Stimulated activated CD8-positive, alpha-beta memory T cell treated with anti-CD3 and anti-CD28 coated beads, Interleukin-15, amount 100 ng/mL, for 24 hours (primary cell): ENCODE measurements at places on chromosomes 2 and 18.

DNA sequence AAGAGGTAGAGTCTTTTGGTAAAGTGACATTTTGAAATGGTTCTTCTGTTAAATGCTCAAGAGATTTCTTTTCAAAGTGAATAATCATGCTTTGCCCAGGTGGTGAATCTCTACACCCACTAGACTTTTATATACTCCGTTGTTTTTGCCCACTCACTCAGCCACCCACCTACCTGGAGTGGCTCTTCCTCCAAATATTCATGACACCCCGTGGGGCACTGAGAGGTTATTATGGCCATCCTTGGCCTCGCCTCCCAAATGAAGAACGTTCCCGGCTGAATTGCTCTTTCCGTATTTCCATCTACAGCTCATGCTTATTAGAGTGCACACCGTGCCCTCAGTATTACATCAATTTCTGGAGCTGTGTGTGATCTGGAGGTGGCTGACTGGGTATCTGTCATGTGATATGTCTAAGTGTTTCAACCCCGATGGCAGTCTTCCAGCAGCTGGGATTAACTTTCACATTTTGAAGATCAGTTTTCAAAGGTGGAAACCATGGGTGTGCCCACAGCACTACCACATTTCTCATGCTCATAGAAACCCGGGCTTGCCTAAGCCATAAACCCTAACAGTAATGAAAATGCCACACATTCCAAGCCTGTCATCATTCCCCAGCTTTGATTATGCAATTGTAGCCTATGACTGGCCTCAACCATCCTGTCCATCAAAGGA, 406.6 kb upstream of the MMADHC start:
- no peak for DNase-seq

DNA sequence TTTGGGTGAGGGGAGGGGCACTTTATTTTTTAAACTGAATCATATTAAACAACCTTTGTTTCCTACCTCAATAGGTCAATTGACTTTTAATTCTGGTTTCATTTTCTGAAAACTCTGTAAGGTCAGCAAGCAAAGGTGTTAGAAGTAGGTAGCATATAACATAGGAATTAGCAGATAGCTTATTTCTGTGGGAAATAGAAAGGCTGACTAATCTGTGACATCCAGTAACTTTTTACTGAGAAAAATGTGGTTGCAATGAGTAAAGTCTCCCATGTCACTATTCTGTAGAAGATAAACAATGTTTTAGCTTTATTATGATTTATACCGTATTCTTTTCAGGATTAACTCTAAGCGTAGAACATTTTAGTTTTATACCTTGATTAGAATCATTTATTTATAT, 240.4 kb downstream of the PLCL1 start:
- no peak for DNase-seq

GRCh38 chr2:3536682-3537632, 17.6 kb upstream of the ADI1 start:
- no peak for DNase-seq

- no peak for DNase-seq
Observed at GRCh38 chr18:25298853-25299274, 53.1 kb downstream of the ZNF521 start.

DNA sequence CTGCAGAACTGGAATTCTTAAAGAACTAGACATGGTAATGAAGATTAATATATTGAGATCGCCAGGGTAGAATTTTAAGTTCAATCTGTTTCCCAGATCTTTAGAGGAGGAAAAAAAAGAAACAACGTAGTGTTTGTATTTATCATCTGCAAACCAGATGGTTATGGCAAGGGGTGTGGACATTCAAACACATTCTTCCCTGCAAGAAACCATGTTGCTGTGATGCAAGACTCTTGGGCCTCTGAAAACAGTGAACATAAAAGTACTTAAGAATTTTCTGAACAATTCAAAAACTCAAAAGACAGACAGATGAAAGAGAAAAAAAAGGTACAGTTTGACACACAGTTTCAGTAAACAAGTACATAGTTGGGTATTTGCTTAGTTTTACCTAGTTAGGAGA, 35.6 kb downstream of the COL5A2 start:
- no peak for DNase-seq

GRCh38 chr18:22427822-22428549, 10.3 kb upstream of the CTAGE1 start:
- DNase-seq, result no peak

DNA sequence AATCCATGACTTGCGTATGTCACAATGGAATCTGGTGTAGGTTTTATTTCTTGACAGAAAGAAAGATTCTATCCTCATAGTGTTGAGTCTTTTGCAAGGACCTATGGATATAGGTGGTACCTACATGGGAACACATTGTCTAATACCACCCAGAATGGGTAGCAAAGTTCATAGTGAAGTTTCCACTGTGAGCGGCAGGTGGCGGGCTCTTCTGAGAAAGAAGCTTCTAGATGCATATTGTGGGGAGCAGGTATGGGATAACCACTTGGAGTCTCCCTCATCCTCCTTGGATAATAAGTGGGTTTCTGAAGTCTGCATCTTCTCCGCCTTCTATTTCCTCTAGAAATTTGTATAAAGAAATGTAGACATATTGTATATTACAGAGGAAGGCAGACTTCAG, 44.9 kb downstream of the LINC00305 start:
- no peak for DNase-seq

GRCh38 chr2:44191739-44192138, 23.1 kb downstream of the PPM1B start:
- no peak for DNase-seq

DNA sequence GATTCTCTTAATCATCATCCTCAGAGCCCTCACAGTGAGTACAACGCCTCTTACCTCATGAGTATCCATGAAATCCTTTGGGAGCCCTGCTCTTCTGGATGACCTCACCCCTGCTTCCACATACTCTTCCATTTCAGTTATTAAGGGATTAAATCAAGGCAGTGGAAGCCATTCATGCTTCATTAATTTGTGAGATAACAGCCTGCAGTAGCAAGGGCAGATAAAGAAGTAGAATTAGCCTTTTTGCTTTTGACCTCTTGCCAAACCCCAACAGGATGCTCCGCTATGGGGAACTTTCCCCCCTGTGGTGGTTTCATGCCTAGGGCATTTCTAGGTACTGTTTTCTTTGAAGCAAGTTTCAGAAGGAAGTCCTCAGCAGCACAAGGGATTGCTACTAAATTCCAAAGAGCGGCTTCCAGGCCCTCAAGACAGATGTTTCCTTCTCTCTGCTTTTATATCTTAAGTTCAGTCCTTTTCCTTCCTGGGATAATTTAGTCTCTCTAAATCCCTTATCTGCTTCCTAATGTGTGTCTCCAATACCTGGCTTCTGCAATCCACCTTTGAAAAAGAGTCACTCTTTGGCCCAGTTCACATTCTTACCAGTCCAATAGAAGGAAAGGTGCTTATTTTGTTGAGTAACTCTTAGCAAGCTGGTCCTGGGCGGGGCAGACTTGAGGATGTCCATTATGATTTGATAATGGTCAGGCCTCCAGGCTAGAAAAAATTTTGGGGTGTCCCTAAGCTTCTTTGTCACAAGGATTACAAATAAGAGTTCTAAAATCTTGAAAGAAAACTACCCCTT, 76.9 kb downstream of the MYO1B start:
- DNase-seq, result no peak

- no peak for DNase-seq
Observed at GRCh38 chr2:182359990-182360662, 66.7 kb downstream of the PDE1A start.

DNA sequence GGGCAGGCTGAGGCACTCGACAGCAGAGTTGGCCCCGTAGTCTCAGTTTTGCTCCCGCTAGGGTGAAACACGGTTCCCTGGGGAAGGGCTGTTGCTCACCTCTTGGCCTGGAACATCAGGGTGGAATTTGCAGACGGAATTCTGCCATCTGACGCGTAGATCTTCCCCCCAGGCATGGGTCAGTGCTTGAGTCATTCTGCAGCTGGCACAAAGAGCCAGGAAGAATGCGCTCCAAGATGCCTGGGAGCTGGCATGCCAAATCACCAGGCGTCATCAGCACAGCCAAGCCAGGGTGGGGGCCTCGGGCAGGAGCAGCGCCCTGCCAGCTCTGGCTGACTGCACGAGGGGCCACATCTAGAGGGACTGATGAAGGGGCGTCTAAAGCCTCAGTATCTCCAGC, 42.7 kb downstream of the ODC1 start:
- no peak for DNase-seq

- no peak for DNase-seq
Observed at GRCh38 chr2:230669386-230669950, 43.2 kb upstream of the CAB39 start.

DNA sequence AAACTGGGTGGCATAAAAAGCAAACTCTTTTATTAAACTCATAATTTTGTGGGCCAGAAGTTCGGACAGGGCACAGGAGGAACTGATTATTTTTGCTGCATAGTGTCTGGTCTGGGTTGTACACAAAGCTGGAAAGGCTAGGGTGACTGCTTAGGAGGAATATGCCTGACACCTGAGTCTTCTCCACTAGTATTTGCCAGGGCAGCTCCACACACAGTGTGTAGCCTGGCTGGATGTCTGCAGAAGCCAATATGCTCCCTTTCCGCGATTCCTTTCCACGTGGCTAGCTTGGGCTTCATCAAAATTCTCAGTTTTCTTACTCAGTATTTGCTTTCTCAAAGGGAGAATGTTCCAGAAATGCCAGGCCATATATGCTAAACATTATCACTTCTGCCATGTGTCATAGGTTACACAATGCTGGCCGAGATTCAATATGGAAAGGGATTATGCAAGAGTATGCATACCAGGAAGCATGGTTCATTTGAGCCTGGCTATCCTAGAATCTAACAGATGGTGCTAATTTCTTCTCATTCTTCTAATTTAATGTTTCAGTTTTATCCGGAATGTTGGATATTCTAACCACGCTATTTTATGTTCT, 142.7 kb upstream of the DOK6 start:
- DNase-seq, result no peak

- DNase-seq, result no peak
Observed at GRCh38 chr2:173797586-173798263, 167.4 kb downstream of the SP3 start.

GRCh38 chr2:180572346-180572745, 408.1 kb upstream of the UBE2E3 start:
- DNase-seq, result no peak

GRCh38 chr2:2699121-2699505, 368.0 kb upstream of the MYT1L start:
- DNase-seq, result no peak

- DNase-seq, result no peak
Observed at GRCh38 chr2:133675-134593, 87.6 kb upstream of the FAM110C start.

DNA sequence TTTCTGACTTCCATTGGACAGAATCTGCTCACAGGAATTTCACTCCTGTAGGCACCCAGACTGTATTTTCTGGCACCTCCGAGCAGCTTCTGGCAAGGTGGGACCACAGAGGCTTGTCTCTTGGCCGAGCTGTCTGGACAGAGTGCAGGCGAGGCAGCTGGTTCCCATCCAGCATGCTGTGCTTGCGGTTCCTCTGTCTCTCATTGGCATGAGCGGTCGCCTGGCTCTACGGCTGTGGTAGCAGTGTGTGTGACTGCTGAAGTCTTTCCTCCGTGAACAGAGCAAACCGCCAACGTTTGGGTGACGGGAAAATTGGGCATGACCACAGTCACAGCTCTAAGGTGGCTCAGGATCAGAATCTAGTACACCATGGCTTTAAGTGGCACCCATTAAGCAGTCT, 411.7 kb upstream of the NETO1 start:
- no peak for DNase-seq

DNA sequence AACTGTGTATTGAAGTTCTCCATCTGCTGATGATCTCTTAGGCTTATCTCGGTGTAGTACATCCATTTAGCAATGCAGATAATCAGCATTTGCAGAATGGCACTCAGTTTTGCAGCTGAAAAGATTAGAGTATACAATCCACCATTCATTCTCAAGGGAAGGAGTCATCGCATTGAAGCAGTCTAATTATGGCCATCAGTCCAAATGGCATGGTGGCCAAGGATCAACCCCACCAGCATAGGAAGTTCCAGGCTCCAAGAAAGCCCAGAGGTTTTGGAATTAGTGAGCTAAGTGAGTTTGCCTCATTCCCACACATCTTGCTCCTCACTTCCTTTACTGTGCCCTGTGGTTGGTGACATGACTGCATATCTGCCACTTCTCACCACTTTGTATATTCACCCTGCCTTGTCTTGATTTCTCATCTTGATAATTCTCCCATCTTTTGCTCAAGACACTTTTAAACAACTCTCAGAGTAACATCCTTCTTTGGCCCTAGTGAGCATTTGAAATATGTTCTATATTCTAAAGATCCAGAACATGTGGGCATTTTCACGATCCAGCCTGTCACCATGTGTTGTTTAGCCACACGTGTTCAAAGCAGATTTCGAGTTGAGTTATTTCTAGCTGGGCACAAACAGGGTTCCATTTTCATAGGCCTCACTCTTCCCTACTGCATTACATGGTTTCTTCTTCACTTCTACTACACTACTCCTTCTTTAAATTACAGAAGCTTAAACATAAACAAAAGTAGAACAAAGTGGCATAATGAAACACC, 1119.8 kb downstream of the TSN start:
- DNase-seq, result no peak

GRCh38 chr2:28322456-28322855, 70.2 kb upstream of the FOSL2 start:
- DNase-seq, result no peak

DNA sequence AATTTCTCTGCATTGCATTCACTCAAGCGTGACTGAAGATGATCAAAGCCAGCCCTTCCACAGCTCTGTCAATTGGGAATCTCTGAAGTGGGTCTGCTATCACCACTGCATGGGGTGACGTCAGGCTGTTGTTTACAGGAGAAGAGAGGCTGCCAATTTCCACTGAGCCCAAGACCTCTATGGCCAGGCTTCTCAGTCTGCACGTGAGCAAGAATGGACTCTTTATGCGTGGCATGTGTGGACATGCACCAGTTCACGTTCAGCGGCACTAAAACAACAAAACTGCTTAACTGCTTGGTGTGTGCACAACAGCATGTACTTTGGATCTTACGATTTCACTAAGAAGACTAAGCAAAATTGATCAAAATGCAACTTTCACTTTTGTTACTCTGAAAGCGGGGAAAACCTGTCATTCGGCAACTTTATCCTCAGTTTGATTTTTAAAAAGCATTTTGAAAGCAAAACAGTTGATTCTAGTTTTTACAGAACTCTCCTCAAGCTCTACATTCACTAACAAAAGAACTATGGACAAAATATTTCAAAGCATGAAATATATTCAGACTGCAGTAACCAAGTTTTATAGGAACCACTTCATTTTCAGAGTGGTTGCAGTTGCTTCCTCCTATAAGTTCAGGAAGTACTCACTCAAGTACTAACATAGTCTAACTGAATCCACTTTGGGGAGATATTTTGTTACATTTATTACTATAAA, 77.0 kb upstream of the SERTAD2 start:
- no peak for DNase-seq

DNA sequence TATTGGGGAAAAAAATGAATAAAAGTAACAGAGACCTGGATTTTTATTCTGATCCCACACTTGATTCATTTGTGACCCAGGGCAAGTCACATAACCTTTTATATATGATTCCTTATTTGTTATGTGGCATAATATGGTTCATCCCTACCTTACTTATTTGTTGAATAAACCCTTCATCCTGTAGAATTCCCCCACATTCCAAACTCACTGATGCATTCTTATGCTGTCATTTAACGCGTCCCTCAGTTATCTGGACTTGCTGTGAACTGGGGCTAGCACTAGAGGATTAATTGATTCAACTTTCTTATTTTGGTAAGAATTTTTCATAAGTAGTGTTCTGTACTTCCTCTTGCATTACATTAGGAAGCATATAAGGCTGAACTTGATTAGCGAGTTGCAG, 384.7 kb upstream of the RAB12 start:
- DNase-seq, result no peak
